ENCODE measurements at places on chromosomes 1 and 21.

GRCh38 chr1:66250075-66250474, 283.9 kb upstream of the SGIP1 start:
- DNase-seq = no peak

DNA sequence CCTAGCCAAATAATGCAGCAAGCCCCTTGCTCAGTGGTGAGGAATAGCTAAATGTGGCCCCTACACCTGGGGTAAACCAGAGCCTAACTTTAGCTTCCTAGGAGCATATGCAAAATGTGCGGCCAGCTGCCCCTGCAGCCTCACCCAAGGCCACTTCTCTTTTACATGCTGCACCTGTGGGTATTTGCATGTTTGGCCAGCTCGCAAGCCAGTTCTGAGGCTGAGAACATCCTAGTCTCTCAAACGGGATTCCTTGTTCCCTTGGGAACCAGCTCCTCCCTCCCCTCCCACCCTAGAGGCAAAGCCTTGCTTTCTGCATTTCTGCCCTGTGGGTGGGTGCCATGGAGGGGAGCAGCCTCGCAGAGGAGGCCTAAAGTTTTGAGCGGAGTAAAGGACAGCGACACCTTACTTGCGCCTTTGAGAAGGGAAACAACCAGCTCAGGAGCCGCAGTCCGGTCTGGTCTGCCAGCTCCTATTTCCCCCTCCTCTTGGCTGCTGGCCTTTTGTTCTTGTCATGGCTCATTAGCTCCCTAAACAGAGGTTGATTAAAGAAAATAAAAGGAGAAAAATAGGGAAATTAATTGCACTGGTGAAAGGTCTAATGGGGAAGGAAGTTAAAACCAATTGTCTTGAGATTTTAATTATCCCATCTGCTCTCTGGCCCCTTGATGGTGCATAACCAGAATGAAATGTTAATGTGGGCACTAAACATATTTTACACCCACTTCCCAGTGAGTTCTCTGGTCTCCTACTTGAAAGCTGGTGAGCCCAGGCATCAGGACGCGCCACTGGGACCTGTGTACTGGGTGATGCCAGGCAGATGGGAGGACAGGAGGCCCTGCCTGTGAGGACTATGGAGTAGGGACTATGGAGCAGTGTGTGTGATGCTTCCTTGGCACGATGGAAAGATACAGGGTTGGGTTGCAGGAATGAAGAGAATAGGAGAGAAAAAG, 68.7 kb downstream of the TEX35 start:
- no peak for DNase-seq

GRCh38 chr1:162019006-162019405, 4.7 kb downstream of the OLFML2B start:
- DNase-seq = peak; percentile 18

DNA sequence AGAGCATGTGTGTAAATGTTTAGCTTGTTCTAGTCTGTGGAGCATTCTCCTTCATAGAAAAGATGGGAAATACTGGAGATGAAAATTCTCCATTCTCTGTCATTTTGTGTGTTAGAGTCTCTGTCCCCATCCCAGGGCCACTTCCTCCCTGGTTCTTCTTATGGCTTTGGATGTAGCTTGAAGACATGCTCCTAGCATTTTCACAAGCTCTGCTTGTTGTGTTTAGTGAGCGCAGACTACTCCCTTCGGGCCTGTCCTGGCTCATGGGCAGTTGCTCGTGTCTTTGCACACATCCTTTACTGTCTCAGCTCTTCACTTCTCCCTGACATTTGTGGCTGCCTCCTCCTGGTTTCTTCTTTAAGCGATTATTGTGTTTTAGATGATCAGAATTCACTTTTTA, 30.4 kb downstream of the MAPKAPK2 start:
- no peak for DNase-seq

- no peak for DNase-seq
These were observed 43.0 kb downstream of the UBE2U start for GRCh38 chr1:64246294-64246917.

DNA sequence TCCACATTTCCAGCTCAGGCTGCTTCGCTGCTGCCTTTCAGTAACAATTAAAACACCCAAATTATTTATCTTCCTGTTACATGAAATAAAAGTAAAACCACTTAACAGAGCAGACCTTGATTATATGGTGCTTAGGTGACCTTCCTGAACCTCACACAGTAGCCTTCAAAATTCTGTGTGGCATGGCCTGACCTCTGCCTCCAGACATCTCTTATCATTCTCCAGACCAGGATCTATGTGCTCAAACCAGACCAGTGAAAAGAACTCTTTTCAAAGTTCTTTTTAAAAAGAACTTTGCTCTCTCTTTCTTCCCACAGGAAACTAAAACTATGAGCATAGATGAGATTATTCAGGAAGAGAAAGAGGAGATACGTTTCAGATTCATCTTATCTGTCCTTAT, 37.8 kb downstream of the KIAA0319L start:
- no peak for DNase-seq

DNA sequence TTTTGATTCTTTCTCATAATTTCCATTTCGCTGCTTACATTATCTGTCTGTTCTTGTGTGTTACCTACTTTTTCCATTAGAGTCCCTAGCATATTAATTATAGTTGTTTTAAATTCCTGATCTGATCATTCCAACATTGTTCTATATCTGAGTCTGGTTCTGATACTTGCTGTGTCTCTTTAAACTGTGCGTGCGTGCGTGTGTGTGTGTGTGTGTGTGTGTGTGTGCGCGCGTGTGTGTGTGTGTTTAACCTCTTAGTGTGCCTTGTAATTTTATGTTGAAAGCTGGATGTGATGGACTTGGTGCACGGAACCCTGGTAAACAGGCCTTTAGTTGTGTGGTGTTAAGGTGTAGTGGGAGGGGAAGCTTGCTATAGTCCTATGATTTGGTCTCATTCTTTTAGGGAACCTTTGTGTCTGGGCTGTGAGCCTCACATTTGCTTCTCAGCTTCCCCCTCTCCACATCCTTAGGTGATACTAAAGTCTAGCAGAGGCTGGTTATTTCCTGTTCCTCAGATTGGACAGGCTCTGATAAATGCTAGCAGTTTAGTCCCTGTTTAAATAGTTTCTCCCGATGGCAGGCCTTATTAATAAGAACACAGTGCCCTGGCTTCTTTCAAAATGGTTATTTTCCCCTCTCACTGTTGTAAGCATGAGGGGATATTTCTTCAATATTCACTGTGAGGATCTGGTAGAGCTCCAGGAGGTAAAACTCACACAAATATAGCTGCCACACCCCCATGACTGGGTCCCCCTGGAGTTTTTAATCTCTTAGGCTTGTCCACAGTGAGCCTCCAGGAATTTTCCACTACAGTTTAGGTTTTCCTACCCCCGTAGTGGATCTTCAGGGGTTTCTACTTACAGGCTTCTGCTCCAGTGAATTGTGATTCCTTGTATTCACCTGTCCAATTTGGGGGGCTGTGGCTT, 118.3 kb downstream of the GALNT2 start:
- DNase-seq = no peak

- DNase-seq = no peak
These were observed 232.3 kb downstream of the GPR52 start for GRCh38 chr1:174680101-174680500.

DNA sequence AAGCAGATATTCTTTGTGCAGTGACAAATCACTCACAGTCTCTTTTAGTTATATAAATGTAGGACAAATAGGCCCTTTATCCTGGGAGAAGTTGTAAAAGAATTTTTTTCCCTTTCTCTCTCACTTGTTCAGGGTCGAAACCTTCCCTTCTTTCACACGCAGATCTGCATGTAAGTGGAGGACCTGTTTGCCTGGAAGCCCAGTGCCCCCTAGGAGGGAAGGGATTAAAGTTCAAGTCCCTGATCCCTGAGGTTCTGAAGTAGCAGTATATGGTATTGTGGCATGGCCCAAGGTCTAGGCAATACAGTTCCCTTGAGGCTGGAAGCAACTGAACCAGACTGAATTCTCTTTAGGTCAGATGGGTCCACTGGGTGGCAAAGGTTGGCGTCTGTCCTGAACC, 48.6 kb upstream of the PTGFRN start:
- no peak for DNase-seq

DNA sequence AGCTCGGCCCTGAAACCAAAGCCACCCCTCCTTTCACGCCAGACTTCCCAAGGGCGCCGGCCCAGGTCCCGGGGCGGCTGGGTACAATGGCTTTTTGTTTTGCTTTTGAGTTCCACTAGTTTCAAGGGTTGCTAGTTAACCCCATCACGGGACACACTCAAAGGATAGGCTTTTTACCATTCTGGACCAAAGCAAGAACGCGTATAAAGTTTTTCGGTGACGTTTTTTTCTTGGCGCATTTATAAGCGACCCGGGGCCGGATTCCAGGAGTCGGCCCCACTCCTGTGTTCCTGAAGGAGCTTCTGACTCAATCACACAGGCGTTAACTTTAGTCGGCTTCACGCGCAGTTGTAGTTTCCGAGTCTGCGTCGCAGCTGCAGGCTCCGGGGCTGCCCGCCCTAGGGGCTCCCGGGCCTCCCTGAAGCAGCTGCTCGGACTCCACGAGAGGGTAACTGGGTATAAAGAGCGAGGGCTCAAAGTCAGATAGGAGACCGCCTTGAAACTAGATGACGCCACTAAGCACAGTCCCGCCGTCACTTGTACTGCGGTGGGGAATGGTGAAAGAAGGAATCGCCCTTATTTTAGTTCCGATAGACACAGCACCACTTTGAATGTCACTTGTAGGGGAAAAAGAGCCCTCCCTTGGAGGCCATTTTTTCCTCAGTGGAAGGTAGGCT, 707 bp upstream of the KLHL21 start:
- DNase-seq = no peak

GRCh38 chr21:31732597-31733550, 956 bp upstream of the SCAF4 start:
- DNase-seq = no peak

DNA sequence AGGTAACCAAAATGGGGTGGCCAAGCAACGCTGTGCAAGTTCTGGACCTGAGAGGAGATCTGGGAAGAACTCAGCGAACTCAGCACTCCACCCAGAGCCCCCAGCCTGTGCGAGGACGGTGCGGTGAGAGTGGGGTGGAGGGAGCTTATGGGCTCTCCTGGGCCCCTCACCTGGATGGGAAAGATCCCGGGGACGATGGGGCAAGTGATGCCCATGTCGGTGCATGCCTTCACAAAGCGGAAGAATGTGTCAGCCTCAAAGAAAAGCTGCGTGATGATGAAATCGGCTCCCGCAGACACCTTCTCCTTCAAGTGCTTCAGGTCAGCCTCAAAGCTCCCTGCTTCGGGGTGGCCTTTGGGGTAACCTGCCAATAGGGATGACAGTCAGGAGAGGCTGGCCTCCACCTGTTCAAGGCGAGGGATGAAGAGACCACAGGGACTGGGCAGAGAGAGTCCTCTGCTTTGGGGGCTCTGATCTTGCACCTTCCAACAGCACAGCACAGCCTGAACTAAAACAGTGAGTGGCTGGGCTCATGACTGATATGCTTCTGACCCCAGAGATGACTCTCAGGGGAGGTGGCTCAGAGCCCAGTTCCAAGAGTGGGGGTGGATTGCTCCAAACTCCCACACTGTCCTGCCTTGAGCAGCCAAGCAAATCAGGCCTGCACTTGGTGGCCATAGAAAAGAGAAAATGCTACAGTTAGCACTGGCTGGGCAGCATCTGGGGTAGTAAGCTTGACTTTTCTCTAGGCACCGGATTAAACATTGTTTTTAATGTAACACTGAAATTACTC, 9.5 kb downstream of the MTHFR start:
- DNase-seq = no peak

DNA sequence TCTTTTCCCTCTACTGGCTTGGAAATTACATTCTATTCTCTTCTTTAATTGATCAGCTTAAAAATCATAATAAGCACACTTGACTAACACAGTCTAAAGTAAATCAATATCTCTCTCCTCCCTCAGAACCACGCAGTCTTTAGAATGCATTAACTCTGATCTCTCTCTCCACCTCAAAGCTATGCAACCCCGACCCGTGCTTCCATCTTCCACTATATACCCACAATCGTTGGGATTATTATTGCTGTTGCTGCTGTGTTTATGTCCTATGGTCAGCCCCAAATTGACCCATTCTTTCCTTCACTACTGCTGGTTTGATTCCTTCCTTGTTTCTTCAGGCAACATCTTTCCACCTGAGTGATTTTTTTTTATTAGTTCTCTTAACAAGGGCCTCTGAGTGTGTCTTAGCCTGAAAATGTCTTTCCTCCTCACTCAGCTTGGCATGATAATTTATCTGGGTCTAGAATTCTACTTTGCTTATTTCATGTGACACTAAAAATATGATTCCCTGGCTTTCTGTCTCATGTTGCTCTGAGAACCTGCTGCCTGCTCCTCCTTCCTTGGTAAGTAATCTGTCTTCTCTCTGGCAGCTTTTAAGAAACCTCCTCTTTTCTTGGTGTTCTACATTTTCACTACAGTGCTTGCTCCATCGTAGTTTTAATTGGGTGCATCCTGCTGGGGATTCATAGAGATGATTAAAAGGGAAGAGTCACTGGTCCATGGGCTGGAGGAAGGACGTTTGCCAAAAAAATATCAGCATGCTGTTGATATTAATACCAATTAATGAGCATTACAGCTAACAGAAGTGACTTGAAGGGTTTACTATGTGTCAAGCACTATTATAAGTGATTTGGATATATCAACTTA, 472.2 kb downstream of the MATN1 start:
- DNase-seq = no peak

DNA sequence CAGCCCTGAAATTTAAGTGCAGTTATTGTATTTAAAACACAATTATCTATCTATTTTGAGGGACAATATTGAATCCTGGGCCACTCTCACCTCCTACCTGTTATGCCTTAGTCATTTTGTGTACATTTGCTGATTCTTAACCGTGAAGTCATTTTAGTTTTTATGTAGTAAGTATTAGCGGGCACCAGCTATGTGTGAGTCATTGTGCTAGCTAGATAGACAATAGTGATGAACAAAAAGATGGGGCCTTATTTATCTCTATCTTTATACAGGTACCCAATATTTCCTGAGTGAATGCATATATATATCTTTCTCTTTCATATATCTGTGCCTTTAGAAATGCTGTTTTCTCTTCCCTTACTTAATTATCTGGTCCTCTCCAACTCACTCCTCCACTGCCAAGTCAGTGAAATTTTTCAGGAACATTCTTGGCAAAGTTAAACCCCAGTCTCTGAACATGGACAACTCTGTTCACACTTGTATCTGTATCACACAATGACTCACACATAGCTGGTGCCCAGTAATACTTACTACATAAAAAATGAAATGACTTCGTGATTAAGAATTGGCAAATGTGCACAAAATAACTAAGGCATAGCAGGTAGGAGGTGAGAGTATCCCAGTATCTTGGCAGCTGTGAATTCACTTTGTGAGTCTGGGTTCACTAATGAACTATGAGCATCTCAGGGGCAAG, 166.0 kb upstream of the C8B start:
- DNase-seq = no peak

DNA sequence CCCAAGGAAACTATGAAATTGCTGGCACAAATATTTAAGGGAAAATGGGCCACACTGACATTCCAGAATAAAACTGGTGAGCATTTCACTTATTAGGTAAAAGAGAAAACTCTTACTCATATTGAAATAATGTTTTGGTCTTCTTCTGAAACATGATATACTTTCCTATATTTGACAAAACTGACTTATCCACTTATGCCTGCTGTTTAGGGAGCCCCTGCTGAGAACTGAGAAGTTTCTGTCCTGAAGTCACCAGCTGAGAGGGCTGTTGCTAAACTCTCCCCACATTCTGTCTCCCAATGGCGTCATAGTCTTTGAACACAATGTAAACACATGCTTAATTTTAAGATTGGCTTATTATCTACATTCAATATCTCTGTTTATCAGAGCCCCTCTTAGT, 46.8 kb upstream of the ZC3H11B start:
- DNase-seq = no peak

GRCh38 chr21:39232861-39233291, 49.6 kb upstream of the PSMG1 start:
- no peak for DNase-seq

GRCh38 chr1:228944296-228944695, 209.0 kb downstream of the RHOU start:
- DNase-seq = no peak

GRCh38 chr1:200221614-200222282, 188.1 kb downstream of the ZNF281 start:
- DNase-seq = no peak
